ENCODE measurements at places on chromosomes 6 and 20.

DNA sequence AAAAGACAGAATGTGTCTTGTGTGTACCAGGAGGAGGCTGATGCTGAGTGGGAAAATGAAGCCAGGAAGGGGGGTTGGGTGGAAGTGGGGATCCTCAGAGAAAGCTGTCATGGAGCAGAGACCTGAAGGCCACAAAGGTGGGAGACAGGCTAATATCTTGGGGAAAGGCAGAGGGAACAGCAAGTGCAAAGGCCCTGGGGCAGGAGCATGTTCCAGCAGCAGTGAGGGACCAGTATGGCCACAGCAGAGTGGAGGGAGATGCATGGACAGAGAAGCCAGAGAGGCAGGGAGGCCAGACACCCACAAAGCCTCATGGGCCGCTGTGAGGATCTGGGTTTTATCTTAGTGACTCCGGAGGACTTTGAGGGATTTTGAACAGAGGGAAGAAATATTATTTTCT lies 254.2 kb upstream of the SULF2 start:
- no peak for DNase-seq
- H3K27me3 ChIP-seq: peaks cover 8% of the 10 kb centered on the region
- no peak overlapping the region for H3K4me3 ChIP-seq
- H3K36me3 ChIP-seq: no peaks in the 10 kb centered on the region
- H3K4me1 ChIP-seq: peaks cover 21% of the 10 kb centered on the region

- no peaks in the 10 kb centered on the region for H3K4me1 ChIP-seq
- H3K36me3 ChIP-seq: peaks cover 4% of the 10 kb centered on the region
- H3K27ac ChIP-seq: no peak overlapping the region
- DNase-seq: no peak
- no peaks in the 10 kb centered on the region for H3K27me3 ChIP-seq
These were observed 9.7 kb downstream of the TIAM2 start for GRCh38 chr6:155004576-155005372.

DNA sequence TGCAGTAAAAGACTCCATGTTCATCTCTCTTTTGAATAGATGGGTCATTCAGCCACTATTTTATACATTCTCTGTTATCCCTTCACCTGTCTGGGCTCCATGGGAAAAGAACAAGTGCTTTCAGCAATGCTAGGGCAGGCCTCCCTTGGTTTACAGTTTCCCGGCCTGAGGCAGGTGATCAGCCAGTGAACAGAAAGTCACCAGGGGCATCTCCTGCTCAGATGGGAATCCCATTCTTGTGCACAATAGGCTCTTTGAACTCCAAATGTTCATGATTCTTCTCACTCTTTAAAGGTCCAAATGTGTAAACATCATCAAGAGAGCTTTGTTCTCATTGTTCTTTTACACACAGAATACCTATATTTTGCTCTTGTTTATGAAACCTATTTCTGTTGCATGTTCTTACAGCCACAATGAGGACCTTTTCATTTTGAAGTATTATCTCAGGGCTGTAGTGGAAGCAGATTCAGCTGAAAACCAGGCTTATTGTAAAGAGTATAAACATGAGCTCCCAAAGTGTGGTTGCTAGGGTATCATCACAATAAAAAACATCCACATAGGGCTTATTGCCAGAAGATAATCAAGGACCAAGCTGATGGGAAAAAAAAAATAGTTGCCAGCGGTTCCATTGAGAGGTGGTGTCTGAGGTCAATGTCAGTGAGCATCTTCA lies 267.1 kb upstream of the SGK1 start:
- H3K4me3 ChIP-seq: no peak overlapping the region
- no peak for DNase-seq
- H3K27me3 ChIP-seq: peaks cover 40% of the 10 kb centered on the region
- peaks cover 10% of the 10 kb centered on the region for H3K4me1 ChIP-seq
- no peak overlapping the region for H3K27ac ChIP-seq

GRCh38 chr20:47054506-47054905 lies 159.9 kb downstream of the EYA2 start:
- no peaks in the 10 kb centered on the region for H3K36me3 ChIP-seq
- no peak overlapping the region for H3K4me3 ChIP-seq
- peaks cover 26% of the 10 kb centered on the region for H3K4me1 ChIP-seq
- H3K27me3 ChIP-seq: no peaks in the 10 kb centered on the region

- no peaks in the 10 kb centered on the region for H3K36me3 ChIP-seq
- no peaks in the 10 kb centered on the region for H3K27me3 ChIP-seq
- peaks cover 17% of the 10 kb centered on the region for H3K4me1 ChIP-seq
- H3K27ac ChIP-seq: peak overlapping the region; percentile 99
These were observed 49.6 kb upstream of the ZNF217 start for GRCh38 chr20:53643031-53643832.

DNA sequence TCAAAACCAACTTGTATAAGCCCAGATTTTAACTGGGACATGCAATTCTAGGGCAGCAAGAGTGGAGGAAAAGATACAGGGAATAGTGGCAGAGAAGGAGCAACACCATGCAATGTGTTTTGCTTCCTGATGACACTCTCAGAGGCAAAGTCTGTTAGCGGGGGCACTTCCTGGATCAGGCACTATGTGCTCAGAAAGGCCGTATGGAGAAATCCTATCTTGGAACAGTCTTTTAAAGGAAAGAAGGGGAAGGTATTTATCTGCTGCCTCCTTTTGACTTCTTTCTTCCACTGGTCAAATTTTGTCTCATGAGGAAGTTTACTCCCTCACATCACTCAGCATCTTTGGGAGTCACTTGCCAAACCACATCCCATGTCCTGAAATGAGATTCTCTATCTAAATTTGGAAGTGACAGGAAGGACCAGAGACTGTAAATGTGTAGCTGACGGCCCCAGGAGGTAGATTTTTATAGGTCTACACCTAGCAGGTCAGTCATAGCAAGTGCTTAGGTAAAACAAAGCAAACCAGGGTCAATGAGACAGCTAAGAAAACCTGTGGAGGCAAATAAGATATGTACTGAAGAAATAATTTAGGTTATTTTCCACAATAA lies 91.7 kb upstream of the ELOVL5 start:
- H3K27ac ChIP-seq: no peak overlapping the region
- no peaks in the 10 kb centered on the region for H3K36me3 ChIP-seq
- H3K4me3 ChIP-seq: no peak overlapping the region
- H3K27me3 ChIP-seq: peaks cover 11% of the 10 kb centered on the region

DNA sequence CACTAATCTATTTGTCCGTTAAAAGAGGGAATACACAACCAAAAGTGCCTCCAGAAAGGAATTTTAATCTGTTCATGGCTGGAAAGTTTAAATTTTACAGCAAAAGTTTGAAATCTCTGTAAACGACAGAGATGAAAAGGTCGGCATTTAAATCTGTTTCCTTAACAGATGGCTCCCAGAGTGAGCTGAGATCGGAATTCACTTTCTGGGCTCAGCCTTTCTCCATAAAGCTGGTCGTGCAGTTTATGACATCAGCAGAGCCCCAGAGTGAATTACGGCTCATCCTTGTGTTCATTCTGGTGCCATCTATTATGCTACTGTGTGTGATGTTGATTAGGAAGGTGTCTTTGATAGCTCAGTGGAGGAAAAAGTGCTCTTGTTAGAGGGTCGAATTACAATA lies 117.6 kb upstream of the ZFP64 start:
- no peak for DNase-seq
- H3K36me3 ChIP-seq: no peaks in the 10 kb centered on the region
- H3K27ac ChIP-seq: no peak overlapping the region
- peaks cover 15% of the 10 kb centered on the region for H3K27me3 ChIP-seq
- H3K4me1 ChIP-seq: peaks cover 35% of the 10 kb centered on the region
- H3K4me3 ChIP-seq: no peak overlapping the region

- H3K27ac ChIP-seq: peak overlapping the region; percentile 69
- no peak overlapping the region for H3K4me3 ChIP-seq
- H3K27me3 ChIP-seq: no peaks in the 10 kb centered on the region
- peaks cover 77% of the 10 kb centered on the region for H3K4me1 ChIP-seq
- DNase-seq: no peak
These were observed 19.1 kb downstream of the SYNJ2 start for GRCh38 chr6:158000530-158001307.

- no peak overlapping the region for H3K4me3 ChIP-seq
- no peaks in the 10 kb centered on the region for H3K36me3 ChIP-seq
- peaks cover 7% of the 10 kb centered on the region for H3K4me1 ChIP-seq
- no peak for DNase-seq
- H3K27ac ChIP-seq: no peak overlapping the region
- no peaks in the 10 kb centered on the region for H3K27me3 ChIP-seq
These were observed 43.2 kb downstream of the SSR1 start for GRCh38 chr6:7269816-7270215.

DNA sequence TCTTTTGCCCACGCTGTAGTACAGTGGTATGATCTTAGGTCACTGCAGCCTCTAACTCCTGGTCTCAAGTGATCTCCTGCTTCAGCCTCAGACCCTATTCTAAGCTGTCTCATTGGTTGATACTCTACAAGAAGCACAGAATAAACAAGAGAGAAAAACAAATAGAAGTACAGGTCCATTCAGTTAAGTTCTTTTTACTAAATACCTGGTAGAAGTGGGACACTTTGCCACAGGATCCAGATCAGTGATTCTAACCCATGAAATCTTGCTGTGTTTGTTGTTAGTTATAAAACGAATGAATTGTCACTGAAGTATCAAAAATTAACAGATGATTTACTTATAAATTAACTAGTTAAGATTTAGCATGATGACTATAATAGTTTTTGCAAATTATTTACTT lies 76.7 kb downstream of the SCAND1 start:
- peaks cover 14% of the 10 kb centered on the region for H3K4me1 ChIP-seq
- DNase-seq: no peak
- no peak overlapping the region for H3K27ac ChIP-seq
